SK-N-SH (cell line): ENCODE measurements at places on chromosomes 3 and 15.

DNA sequence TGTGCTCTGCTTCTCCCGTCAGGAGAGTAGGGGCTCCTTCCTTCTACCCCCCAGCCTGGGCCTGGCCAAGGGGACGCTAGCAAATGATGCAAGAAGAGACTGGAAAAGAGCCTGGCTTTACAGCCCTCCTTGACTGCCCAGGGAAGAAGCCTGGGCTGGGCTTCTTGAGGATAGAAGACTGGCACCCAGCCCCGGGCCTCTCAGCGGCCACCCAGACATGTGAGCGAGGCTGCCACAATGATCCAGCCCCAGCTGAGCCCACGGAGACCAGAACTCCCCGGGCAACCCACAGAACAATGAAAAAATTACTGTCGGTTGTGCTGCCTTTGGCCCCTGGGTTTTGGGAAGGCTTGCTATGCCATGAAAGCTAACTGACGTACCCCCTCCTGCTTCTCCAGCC lies 100.6 kb upstream of the PRR20G start:
- H3K4me3 ChIP-seq, result no peak overlapping the region
- H3K4me1 ChIP-seq, result no peaks in the 10 kb centered on the region
- no peak for DNase-seq
- no peaks in the 10 kb centered on the region for H3K36me3 ChIP-seq
- no peaks in the 10 kb centered on the region for H3K27me3 ChIP-seq
- H3K27ac ChIP-seq, result no peak overlapping the region

DNA sequence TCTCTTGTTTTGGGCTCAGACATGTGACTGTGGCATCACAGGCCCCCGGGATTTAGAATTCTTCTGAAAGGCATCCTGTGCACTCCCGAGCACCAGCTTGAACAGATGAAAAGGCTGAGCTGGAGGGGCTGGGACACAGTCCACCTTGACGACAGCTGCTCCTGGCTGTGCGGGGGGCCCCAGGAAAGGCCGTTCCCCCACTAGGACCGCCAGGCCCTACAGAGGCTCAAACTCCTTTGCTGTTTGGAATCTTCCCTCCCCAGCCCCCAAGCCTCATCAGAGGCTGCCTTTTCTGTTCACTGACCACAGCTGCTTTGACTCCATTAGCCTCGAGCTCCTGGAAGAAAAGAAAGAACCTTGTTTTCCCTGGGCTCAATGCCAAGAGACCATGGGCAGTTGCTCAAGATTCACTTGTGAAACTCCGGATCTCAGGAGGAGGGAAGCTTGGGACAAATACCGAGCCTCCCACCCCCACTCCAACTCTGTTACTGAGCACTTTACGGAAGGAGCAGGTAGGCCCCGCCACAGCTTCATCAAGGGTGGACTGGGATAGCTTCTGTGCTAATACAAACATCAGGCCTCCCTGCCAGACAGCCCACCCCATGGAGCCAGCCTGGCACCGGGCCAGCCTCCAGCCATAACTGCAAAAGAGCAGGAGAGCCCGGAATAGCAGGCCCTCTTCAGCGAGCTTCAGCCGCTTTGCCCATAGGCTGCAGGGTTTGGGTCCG lies 15.7 kb downstream of the CIDEC start:
- DNase-seq, result peak; percentile 81
- peaks cover 7% of the 10 kb centered on the region; the same call in 1 of the 2 replicates for H3K4me1 ChIP-seq
- H3K4me3 ChIP-seq, result no peak overlapping the region
- H3K36me3 ChIP-seq, result no peaks in the 10 kb centered on the region

GRCh38 chr3:18499301-18499700 lies 74.2 kb upstream of the SATB1 start:
- no peaks in the 10 kb centered on the region for H3K27me3 ChIP-seq
- H3K36me3 ChIP-seq, result no peaks in the 10 kb centered on the region
- no peak overlapping the region for H3K4me3 ChIP-seq
- no peak overlapping the region for H3K27ac ChIP-seq

DNA sequence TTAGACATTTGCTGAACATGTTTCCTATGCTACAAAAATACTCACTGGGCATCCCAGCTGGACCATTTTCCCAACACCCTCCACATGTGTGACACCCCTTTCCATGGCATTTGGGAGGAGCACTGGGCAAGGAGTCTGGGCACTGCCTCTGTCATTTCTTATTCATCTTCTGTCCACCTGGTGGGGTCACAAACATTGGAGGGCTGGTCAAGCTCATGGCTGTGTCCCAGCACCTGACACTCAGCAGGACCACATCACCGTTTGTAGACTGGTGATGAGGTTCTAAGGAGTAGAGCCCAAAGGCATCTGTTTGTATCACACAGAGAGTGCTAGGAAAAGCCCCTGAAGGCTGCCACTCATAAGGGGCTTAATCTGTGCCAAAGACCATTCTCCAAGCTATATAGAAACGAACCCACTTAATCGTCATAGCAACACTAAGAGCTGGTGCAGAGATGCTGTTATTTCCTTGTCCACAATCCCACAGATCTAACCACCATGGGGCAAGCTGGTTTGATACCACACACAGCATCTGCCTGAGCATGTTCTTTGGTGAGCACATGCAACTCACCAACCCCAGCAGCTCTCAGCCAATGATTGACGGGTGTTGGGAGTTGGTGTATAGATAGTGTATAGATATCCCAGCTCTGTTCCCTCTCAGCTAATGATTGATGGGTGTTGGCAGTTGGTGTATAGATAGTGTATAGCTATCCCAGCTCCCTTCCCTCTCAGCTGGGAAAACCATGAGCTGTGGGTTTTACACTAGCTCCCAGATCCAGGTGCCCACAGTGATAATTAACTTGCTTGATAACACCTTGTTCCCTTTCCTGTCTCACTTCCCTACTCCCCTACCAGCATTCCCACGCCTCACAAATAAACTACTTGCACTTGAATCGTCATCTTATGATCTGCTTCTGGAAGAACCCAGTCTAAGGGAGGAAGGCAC lies 42.7 kb upstream of the ATP2B2 start:
- H3K27me3 ChIP-seq, result no peaks in the 10 kb centered on the region
- no peaks in the 10 kb centered on the region for H3K36me3 ChIP-seq
- no peak overlapping the region for H3K27ac ChIP-seq
- DNase-seq, result peak; percentile 42

DNA sequence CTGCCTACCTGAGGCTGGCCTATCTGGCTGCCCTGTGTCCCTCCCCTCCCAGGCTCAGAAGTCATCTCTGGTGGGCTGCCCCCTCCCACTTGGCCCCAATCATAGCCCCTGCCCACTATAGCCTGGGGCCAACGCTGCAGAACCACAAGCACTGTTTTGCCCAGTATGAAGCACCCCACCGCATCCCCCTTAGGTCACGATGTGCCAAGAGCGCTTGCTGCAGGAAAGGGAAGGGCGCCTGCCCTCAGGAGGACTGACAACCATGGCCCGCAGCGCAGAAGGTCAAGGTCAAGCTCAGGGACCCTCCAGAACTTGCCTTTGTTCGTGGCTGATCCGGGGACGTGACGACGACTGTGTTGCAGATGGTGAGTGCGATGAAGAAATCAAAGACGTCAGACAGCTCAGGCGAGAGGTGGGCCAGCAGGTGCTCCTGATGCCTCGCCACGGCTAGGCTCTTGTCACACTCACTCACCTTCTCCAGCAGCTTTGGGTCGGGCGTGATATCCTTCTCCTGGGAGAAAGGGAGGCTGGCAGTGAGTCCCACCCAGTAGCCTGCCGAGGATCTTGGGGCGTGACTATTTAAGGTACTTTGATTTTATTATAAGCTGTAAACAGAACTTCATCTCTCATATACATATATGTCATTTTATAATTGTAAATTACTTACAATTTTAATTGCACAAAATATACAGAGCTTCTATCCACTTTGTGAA lies 146.6 kb downstream of the ATP10A start:
- H3K27ac ChIP-seq, result no peak overlapping the region
- DNase-seq, result no peak
- H3K27me3 ChIP-seq, result no peaks in the 10 kb centered on the region
- no peak overlapping the region for H3K4me3 ChIP-seq

- no peaks in the 10 kb centered on the region for H3K36me3 ChIP-seq
- H3K4me1 ChIP-seq, result peaks cover 34% of the 10 kb centered on the region
- no peak overlapping the region for H3K27ac ChIP-seq
- peak; percentile 78 for DNase-seq
Observed at GRCh38 chr3:13077431-13078162, 4.4 kb upstream of the IQSEC1 start.

DNA sequence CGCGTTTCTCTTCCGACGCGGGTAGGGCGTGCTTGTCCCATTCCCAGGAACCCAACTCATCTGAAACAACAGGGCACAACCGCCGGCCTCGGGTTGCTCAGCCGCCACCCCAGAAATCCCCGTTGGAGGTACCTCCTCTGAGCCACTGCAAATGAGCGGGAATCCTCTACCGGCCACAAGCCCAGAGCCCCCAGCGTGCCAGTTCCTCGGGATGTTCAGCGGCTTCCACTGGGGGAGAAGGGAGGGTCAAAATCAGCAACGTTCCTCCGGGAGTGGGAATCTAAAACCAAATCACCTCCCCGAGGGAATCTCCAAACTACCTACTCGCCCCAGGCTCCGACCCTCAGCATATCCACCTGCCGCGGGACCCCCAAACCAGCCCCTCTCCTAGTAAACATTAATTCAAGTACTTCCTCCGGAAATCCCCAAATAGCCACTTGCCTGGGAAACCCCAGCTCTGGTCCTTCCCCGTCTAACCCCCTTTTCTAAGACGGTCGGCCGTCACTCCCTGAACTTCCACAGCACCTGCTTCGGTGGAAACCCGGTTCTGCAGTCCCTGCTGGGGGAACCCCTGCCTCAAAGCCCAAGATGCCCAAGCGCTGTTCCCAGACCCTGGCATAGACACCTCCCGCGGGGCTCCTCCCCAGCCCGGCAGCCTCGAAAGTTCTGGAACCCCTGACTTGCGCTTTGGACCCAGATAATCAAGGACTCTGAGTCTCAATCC lies 887 bp downstream of the OXTR start:
- H3K4me3 ChIP-seq, result peak overlapping the region; percentile 49
- H3K27me3 ChIP-seq, result no peaks in the 10 kb centered on the region

DNA sequence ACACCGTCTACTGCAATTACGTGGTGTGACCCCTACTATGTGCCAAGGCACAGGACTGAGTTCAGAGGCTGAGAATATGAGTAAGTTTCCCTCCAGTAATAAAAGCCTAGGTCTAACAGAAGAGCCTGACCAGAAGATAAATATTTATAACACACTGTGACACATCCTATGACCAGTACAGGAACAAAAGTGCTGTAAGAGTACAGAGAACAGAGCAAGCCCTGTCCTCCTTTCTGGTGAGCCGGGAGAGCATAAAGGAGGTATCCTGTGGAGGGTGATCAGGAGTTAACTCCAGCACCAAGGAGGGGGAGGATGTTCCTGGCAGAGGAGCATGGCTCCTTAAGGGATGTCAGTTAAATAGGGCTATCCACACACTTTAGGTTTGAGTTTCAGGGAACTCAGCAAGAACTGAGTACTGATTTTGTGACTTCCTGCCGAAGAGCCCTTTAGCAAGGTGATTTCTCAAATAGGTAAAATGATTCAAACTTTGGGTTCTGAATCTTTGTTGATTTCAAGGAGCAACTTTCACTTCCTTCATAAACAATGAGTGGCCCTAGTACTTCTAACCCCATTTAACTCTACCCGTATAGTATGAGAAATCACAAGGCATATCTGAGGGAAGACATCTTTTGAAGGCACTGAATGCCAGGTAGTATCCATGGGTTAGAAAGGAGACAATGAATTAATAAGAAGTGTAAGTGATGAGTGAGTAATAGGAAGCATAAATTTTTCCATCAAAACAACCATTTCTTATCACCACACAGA lies 198.0 kb downstream of the THRB start:
- no peak overlapping the region for H3K27ac ChIP-seq
- H3K4me1 ChIP-seq, result peaks cover 8% of the 10 kb centered on the region
- DNase-seq, result no peak
- no peak overlapping the region for H3K4me3 ChIP-seq
- no peaks in the 10 kb centered on the region for H3K36me3 ChIP-seq

DNA sequence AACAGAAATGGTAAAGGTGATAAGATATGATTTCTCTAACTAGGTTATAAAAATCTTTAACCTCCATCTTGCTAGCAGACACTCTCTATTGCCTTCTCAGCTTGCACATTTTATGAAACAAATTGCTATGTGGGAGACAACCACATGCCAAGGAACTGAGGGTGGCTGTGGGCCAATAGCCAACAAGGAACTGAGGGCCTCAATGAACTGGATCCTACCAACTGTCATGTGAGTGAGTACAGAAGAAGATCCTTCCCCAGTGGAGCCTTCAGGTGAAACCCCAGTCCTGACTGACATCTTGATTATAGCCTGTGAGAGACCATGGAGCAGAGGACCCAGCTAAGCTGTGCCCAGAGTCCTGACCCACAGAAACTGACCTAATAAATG lies 129.2 kb upstream of the LRIG1 start:
- DNase-seq, result no peak
- H3K36me3 ChIP-seq, result no peaks in the 10 kb centered on the region
- no peaks in the 10 kb centered on the region for H3K27me3 ChIP-seq

DNA sequence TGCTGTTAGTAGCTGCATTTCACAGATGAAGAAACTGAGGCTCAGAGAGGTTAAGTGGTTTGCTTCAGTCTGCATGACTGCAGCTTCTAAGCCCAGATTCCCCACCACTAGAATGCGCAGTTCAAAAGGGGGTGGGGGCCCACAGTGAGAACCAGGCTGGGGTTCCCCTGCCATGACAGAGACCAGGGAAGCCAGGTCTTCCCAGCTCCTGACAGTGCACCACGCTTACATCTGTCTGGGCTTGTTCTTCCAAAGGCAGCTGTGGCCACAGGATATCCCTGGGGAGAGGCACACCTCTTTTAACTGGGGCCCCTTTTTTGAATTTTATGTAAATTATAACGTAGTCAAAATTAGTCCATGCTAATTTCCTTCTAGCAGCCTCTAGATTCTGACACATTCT lies 5.3 kb downstream of the PLEKHO2 start:
- no peaks in the 10 kb centered on the region for H3K27me3 ChIP-seq
- H3K4me3 ChIP-seq, result no peak overlapping the region
- peaks cover 39% of the 10 kb centered on the region for H3K4me1 ChIP-seq
- H3K36me3 ChIP-seq, result no peaks in the 10 kb centered on the region

GRCh38 chr15:88613074-88613944 lies 7.8 kb upstream of the AEN start:
- H3K27me3 ChIP-seq, result no peaks in the 10 kb centered on the region; the same call in 1 of the 2 replicates
- H3K27ac ChIP-seq, result no peak overlapping the region
- H3K4me3 ChIP-seq, result no peak overlapping the region
- no peaks in the 10 kb centered on the region for H3K36me3 ChIP-seq
- peaks cover 7% of the 10 kb centered on the region; the same call in 1 of the 2 replicates for H3K4me1 ChIP-seq

- H3K4me3 ChIP-seq, result no peak overlapping the region
- peaks cover 14% of the 10 kb centered on the region; the same call in 1 of the 2 replicates for H3K4me1 ChIP-seq
- peaks cover 35% of the 10 kb centered on the region for H3K27me3 ChIP-seq
- DNase-seq, result no peak
- H3K36me3 ChIP-seq, result no peaks in the 10 kb centered on the region
- H3K27ac ChIP-seq, result no peak overlapping the region
Observed at GRCh38 chr3:42497009-42497731, 5.3 kb upstream of the VIPR1 start.

DNA sequence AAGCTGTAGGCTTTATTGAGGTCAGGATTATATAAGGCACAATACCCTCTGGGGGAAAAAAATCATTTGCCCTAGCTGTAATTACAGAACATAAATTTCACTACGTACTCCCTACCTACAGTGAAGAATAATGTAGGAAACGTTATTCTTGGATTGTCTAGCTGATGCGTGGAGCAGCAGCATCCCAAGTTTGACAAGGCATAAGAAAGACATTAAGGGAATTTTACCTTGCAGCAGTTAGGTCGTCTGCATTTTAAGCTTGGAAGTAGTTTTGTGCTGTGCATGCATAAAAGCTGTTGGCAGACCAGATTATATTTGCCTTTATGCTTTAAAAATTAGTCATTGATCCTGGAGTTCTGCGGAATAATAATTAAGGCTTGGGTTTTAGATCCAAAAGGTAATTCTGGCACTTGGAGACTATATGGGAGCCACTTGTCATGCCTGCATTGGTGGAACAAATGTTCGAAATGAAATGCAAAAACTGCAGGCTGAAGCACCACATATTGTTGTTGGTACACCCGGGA lies 2.2 kb downstream of the EIF4A2 start:
- peaks cover 29% of the 10 kb centered on the region; the same call in 1 of the 2 replicates for H3K4me1 ChIP-seq
- H3K4me3 ChIP-seq, result peak overlapping the region; percentile 99
- H3K27me3 ChIP-seq, result no peaks in the 10 kb centered on the region
- no peak for DNase-seq
- peak overlapping the region; percentile 94; the same call in 1 of the 2 replicates for H3K27ac ChIP-seq
